Myometrial cell (primary cell): ENCODE measurements at places on chromosomes 2 and 18. TPM values are rescaled to one million over a fixed set of nuclear protein-coding genes. Genes with fewer than 3 reads are reported as not detected.

Gene GALR1
- not detected in 2 replicates for total RNA-seq

Gene MYCN
- 1.2 TPM in 1 of 2 replicates, not detected in the other for total RNA-seq

Gene CRYBA2
- total RNA-seq: not detected in 2 replicates

Gene SP9
- not detected in 2 replicates for total RNA-seq

Gene RESP18
- total RNA-seq: not detected in 2 replicates

Gene HYCC2
- total RNA-seq: 2.3 TPM in 2 replicates

Gene IL18RAP
- total RNA-seq: not detected in 2 replicates

Gene FSHR
- total RNA-seq: not detected in 2 replicates

Gene HOXD13
- total RNA-seq: 0.29 and 0.53 TPM in 2 replicates

Gene STPG4
- total RNA-seq: 1.2 TPM in 1 of 2 replicates, not detected in the other

Gene SP3
- total RNA-seq: 32.6 and 51.0 TPM in 2 replicates

Gene POLE4
- total RNA-seq: 30.0 and 30.8 TPM in 2 replicates

Gene CHST9
- total RNA-seq: not detected in 2 replicates

Gene ABCG5
- not detected in 2 replicates for total RNA-seq

Gene HJURP
- 22.0 and 23.1 TPM in 2 replicates for total RNA-seq
